ENCODE measurements at places on chromosomes 5 and 9.

- DNase-seq: no peak
Observed at GRCh38 chr9:25427898-25428297, 250.3 kb downstream of the TUSC1 start.

DNA sequence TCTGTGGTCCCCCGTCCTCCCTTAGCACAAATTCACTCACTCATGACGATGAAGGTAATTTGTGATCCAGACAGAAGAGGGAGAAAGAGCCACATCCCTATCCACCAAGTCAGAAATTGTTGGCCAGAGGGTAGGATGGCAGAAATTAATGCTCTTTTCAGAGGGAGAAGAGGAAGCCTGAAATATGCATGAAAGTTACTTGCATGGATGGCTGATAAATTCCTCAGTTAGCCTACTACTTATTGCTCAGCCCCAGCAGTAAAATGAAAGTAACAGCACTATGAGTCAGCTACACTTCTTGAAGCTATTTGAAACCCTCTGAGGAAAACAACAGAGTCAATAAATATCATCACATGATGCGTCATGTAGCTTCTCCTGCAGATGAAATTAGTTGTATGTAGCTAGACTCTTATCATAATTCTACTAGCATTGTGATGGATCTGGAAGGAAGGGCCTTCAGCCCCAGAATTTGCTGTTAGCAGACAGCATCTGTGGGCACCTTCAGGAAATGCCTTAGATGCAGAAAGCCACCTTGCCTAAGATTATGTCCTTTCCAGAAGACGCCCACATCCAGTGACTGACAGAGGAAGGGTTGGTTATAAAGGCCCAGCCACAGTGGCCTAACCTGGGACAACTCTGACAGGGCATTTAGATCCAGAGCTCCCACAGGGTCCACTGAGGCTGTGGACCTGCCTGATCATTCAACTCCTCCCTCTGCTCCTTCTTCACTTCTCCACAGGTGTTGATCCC lies 81.2 kb upstream of the CCDC112 start:
- no peak for DNase-seq

GRCh38 chr5:151083081-151083676 lies 2.3 kb upstream of the TNIP1 start:
- no peak for DNase-seq

DNA sequence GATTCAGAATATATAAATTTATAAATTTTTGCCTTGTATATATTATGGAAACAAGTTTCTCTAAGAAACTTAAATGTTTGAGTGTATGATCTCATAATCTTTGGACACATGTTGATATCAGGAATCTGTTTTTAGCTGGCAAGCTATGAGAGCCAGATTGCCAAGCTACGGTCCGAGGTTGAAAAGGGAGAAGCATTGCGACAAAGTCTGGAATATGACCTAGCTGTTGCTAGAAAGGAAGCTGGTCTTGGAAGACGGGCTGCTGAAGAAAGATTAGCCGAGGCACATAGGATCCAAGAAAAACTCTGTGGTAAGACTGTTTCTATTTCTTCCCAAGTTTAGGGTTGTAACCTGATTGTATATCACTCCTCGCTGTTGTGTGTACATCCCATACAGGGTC lies 25.9 kb downstream of the CCDC171 start:
- no peak for DNase-seq

GRCh38 chr5:170469414-170469813 lies 34.4 kb upstream of the KCNIP1 start:
- DNase-seq: no peak

- DNase-seq: peak; percentile 18
Observed at GRCh38 chr5:112738191-112738560, 491 bp downstream of the APC start.

GRCh38 chr9:68808338-68808890 lies 103.4 kb downstream of the PIP5K1B start:
- DNase-seq: peak; percentile 95

Measured in HAP-1 (cell line).